ENCODE measurements at places on chromosomes 12 and 14.

DNA sequence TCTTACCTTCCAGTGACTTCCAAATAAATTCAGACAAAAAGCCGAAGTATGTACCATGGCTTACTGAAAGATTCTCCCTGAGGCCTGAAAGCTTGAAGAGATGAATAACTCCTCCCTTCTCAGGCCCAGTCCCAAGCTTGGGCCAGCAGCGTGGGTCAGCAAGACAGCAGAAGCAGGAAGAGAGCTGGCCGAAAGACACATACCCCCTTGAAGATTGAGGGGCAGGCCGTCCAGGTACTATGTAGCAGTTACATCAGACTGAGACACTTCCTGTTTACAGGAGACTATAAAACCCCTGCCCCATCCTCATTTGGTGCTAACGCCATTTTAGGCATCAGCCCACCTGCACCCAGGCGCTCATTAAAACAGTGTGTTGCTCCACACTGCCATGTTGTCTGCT is 15.0 kb downstream of the NDUFA12 start:
- no peak for DNase-seq

DNA sequence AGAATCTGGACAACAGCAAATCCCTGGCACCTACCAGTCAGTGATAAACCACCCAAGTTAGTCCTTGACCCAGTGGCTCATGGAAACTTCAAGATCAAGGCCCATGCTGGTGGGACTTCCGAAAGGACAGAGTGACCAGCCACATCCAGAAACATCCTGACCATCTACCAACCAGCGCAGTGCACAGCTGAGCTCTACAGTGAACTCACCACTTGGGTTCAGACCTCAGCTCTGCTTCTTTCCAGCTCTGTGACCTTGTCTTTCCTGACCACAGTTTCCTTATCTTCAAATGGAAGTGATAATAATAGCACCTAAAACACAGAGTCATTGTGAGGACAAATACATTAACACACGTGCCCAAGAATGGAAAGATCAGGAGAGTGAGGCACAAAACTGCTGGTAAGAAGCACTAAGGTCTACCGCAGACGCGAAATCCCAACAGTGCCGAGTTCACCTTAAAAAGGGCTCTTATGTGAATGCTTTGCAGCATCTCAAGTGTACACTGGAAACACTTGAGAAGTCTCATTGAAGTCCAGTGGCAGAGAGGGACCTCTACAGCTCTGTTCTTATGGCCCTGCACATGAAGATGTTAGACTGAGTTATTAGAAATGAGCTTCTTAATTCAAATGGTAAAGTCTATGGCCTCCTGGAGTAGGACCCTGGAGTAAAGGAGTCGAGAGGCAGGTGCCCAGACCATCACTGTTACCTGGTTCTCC is 128.8 kb downstream of the CCDC60 start:
- DNase-seq: no peak

DNA sequence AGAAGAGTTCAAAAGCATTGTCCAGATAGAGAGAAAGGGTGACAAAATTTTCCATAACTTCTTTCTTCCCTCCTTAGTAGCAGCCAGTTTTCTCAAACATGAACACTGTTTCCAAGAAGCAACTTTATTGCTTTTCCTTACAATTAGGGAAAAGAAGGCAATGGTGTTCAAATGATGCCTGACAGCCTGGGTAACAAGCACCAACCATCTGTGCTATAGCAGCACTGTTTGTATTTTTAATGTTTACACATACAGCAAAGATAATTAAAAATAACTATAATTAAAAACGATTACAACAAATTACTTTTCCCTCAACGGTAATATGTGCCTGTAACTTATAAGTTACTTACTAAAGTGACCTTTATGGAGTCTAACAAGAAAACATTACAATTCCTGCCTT is 450.6 kb upstream of the LMO3 start:
- DNase-seq: no peak

- peak; percentile 73 for DNase-seq
Observed at GRCh38 chr12:12736759-12737676, 19.9 kb downstream of the CDKN1B start.

- DNase-seq: no peak
Observed at GRCh38 chr12:58202933-58203718, 261.8 kb downstream of the ATP23 start.

DNA sequence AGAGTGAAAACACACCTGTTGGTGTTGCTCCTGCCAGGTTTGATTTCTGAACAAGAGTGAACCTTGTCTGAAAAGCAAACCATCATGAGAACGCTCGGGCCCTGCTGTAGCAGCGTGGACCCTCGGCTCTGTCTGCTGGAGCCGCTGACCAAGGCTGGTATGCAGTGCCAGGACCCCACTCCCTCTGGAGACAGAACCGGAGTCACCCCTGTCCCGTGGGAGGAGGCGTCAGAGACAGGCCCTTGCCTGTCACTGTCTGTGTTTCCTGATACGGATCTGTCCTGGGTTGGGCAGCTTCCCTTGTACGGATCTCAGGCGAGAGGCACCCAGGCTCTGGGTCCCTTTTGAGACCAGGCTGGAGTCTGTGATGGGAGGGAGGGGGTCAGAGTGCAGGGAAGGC is 111.6 kb downstream of the ADGRD1 start:
- DNase-seq: no peak

DNA sequence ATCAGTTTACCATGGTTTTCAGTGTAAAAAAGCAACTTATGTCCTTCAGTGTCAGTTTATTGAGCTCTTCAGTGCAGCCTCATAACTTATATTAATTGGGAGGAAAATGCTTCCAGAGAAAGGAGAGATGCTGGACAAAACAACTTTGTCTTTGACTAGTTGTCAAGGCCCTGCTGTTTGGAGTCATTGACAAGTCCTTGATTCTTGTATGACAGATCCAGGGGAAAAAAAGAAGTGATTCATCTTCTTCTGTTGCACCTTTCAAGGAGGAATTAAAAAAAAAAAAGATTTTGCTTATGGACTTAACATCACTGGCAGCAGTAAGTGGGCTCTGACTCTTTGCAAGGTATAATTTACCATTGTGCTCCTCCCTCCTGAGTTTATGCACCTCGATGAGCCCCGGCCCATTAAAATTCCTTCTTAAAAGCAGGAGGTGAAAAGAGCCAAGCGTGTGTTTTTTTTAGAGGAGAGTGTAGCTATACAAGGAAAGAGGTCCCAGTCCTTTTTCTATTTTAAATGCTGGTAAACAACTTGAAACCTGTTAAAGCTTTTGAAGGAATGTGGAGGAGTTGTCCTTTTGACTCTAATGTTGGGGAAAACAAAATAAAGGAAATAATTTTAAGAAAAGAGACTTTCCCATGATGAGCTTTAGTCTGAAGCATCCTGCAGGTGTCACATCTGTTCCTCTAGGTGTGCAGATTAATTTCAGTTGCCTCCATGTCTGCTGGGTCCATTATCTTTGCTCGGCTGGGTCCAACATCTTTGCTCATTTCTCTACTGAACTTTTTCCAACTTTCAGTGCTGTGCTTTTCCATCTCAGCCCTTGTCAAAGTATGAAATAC is 431.6 kb downstream of the RAD51B start:
- no peak for DNase-seq

- DNase-seq: no peak
Observed at GRCh38 chr12:128337431-128338170, 70.6 kb downstream of the TMEM132C start.

DNA sequence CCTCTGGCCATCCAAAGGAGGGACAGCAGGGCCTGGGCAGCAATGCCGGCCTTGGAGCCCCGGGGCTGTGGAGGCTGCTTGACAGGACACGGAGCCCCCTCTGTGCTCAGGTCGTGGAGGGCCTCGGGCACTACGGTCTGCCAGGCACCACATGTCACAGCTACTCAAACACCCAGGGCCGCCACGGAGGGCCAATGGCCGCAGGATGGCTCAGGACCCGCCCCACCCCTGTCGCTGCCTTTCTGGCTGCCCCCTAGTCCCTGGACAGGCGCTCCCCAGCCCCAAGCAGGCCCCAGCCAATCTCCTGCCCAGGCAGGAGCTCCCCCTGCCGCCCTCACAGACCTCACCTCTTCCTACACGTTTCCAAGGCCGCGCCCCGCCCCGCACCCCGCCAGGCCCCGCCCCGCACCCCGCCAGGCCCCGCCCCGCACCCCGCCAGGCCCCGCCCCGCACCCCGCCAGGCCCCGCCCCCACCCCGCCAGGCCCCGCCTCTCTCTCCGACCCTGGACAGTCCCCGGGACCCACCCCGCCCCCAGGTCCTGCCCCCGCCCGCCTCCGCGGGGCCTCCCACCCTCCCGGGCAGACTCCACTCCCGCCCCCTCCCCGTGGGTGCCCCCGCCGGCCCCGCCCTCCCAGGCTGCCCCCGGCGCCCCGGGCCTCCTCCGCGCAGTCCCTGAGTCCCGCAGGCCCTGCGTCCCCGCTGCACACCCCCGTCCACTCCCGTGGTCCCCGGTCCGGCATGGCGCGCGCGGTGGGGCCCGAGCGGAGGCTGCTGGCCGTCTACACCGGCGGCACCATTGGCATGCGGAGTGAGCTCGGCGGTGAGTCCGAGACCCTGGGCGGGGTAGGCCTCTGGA is at the start of gene ASPG:
ASPG (plus strand) TSS at position 669 of the 857 bp plus-strand sequence; CDS start at position 740, 71 bp downstream.
- no peak for DNase-seq

Measured in CD4-positive, alpha-beta T cell treated with Interleukin-4 for 4 hours (primary cell).